ENCODE measurements at places on chromosomes 1 and 21.

DNA sequence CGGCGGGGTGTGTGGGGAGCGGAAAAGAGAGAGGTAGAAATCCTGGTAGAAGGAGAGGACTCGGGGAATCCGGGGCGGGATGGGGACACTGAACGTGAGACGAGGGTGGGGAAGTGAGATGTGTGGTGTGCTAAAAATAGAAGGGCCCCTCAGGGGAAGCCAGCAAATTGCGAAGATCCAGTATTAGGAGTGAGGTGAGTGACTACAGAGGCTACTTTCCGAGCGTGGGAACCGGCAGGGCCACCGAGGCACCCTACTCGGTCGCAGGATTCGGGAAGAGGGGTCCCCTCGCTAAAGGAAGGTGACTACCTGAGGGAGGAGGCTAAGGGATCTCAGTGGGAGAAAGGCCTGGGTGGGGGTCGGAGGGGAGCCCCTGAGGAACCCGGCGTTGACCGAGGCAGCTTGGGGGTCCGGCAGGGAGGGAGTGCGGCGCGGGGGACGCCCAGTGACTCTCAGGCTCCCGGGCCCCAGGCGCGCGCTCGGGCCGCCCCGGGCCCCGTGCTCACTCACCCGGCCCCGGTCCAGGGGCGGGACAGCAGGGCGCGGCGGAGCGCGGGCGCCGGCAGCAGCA, 318 bp downstream of the ALDH4A1 start:
- DNase-seq: no peak

GRCh38 chr1:84600796-84601195, 26.6 kb upstream of the CTBS start:
- no peak for DNase-seq

- DNase-seq: no peak
Observed at GRCh38 chr1:111192074-111192473, 8.4 kb downstream of the DENND2D start.

GRCh38 chr1:175935566-175936115, 192.2 kb upstream of the TNR start:
- no peak for DNase-seq

- DNase-seq: no peak
Observed at GRCh38 chr1:8133657-8134430, 107.7 kb upstream of the ERRFI1 start.

GRCh38 chr1:23239638-23240295, 22.5 kb upstream of the HTR1D start:
- DNase-seq: no peak

GRCh38 chr1:8525216-8525557, 207.3 kb downstream of the SLC45A1 start:
- no peak for DNase-seq

Data from NCI-H69 (cell line).